NCI-H1436 (cell line): ENCODE measurements at places on chromosomes 6 and 20.

DNA sequence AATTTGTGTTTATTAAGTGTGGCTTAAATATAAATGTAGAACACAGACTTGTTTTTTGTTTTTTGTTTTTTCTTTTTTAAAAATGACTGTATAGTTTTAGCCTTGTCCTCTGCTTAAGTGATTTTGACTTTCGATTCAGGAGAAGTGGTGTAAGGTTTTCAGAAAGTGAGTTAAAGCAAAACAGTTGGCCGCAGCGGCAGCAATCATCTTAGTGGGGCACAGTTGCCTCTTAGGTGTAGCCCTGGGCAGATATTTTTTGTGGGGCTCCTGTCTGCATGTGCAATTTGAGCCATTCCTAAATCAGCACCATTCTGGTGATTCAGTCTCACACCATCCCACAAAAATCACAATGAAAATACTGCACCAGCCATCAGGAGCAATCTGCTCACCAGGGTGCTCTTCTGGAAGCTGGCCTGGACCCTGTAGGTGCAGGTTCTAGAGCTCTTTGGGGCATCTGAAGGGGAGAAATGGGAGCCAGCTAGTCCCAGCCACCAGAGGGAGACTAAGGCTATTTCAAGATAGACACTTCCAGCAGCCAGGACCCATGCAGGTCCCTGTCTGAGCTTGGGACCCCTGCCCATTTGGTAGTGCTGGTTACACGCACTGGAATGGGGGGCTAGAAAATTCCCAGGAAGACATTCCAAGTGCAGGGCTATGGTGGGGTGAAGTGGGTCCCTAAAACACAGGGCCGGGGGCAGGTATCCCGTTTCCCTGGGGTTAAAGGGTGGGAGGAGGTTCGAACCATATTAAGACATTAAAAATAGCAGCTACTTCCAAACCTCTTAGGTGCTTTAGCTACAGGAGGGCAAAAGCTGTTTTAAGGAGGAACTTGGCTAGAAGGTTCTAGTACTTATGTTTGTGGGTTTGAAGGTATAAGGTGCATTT, 156.6 kb downstream of the NFATC2 start:
- DNase-seq: no peak

- DNase-seq: no peak
Measured at GRCh38 chr20:29876911-29877285, 1380.6 kb upstream of the DEFB115 start.

DNA sequence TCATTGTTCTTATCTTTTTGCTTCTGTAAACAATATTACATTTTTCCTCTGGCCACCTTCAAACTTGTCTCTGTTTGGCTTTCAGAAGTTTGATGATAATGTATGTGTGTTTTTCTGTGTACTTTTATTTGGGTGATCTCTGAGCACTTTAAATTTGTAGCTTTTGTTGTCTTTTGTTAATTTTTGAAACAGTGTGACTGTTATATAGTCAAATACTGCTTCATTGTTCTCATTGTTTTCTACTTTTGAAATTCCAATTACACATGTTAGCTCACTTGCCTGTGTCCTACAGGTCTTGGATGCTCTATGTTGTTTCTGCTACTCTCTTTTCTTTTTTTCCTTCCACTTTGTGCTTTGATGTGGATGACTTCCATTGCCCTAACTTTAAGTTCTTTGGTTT, 460.1 kb upstream of the KHDRBS2 start:
- no peak for DNase-seq

GRCh38 chr6:134416418-134417154, 98.7 kb upstream of the SGK1 start:
- DNase-seq: no peak

DNA sequence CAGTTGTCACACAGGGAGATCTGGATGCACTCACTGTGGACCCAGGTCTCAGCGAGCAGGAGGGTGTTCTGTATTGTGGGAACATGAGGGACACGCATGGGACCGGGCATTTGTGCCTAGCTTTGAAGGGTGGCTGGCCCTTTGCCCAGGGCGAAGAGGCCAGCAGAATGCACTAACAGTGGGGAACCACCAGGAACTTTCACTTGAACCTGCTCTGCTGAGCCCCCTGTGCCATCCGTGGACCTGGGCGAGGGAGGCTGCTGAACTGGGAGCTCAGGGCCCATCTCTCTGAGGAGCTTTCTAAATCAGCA, 1.2 kb upstream of the ULBP2 start:
- DNase-seq: no peak

DNA sequence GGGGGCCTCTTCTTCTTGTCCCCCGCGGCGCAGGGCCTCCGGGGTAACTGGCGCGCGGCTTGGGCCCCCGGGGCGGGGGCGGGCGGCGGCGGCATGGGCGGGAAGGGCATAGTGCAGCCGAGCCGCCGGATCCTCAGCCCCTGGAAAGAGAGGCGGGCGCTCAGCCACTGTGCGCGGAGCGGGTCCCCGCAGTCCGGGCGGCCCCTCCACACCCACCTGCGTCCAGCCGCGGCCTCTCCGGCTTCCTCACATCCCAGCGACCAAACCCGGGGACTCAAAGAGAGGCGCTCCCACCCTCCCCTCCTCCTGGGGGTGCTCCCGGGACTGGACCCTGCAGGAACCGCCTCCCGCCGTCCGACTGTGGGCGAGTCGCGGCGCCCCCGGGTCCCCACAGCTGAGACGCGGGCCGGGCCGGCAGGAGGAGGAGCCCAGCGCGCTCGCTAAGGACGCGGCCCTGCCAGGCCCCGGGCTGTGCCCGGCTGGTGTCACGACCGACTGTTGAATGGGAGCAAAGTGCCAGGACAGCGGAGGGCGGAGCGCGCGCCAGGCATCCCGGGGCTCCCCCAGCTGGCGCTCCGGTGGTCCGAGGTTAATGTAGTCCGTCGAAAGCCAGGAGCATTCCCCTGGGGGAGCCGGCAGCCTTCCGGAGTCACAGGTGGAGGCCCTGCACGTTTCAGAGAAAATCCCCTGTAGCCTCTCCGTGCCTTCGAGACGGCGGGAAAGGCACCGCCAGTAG, at the start of gene PRR18:
PRR18 (minus strand) TSS at position 360 of the 736 bp plus-strand sequence; CDS start at position 110, 250 bp downstream.
- DNase-seq: no peak

DNA sequence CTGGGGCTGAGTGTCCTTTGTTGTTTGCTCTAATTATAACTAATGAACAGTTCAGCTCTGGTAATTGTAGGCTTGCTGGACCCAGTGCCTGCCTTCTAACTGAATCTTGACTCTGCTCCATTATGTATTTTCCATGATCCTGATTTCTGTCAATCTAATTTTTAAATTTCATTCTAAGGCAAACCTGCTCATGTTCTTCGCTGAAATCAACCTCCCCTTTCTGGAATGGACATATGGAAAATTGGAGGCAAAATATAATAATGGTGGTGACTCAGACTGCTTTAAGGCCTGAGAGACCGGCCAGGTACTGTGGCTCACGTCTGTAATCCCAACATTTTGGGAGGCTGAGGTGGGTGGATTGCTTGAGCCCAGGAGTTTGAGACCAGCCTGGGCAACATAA, 182.7 kb upstream of the AKAP12 start:
- no peak for DNase-seq
